Heart left ventricle (tissue), 16 donors: ENCODE measurements at places on chromosomes 7 and 10.

- peaks cover 71% of the 10 kb centered on the region for H3K4me1 ChIP-seq
- peak overlapping the region; percentile 79 for H3K27ac ChIP-seq
- H3K4me3 ChIP-seq: no peak overlapping the region
Measured at GRCh38 chr10:129952378-129953118, 11.5 kb downstream of the EBF3 start.

- H3K4me1 ChIP-seq: peaks cover 6% of the 10 kb centered on the region
- DNase-seq: no peak
- H3K36me3 ChIP-seq: peaks cover 40% of the 10 kb centered on the region
- H3K4me3 ChIP-seq: no peak overlapping the region
Measured at GRCh38 chr7:102456327-102456726, 8.3 kb downstream of the ALKBH4 start.

GRCh38 chr7:94414481-94414880 lies 19.8 kb downstream of the COL1A2 start:
- H3K27me3 ChIP-seq: no peaks in the 10 kb centered on the region
- H3K36me3 ChIP-seq: peaks cover 26% of the 10 kb centered on the region
- DNase-seq: no peak
- no peak overlapping the region for H3K4me3 ChIP-seq
- H3K27ac ChIP-seq: no peak overlapping the region

DNA sequence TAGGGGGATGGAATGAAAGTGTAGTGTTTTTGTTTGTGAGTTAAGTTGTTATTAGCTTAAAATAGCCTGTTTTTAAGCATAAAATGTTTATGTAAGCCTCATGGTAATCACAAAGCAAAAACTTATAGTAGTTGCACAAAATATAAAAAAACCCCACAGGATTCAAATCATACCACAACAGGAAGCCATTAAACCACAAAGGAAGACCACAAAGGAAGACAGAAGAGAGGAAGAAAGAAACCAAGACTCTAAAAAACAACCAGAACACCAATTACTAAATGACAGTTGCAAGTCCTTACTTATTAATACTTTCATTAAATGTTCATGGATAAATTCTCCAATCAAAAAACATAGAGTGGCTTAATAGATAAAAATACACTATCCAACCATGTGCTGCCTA lies 63.6 kb downstream of the ANKRD7 start:
- no peaks in the 10 kb centered on the region for H3K36me3 ChIP-seq
- no peaks in the 10 kb centered on the region for H3K4me1 ChIP-seq
- H3K4me3 ChIP-seq: no peak overlapping the region
- no peak for DNase-seq
- no peak overlapping the region for H3K27ac ChIP-seq

DNA sequence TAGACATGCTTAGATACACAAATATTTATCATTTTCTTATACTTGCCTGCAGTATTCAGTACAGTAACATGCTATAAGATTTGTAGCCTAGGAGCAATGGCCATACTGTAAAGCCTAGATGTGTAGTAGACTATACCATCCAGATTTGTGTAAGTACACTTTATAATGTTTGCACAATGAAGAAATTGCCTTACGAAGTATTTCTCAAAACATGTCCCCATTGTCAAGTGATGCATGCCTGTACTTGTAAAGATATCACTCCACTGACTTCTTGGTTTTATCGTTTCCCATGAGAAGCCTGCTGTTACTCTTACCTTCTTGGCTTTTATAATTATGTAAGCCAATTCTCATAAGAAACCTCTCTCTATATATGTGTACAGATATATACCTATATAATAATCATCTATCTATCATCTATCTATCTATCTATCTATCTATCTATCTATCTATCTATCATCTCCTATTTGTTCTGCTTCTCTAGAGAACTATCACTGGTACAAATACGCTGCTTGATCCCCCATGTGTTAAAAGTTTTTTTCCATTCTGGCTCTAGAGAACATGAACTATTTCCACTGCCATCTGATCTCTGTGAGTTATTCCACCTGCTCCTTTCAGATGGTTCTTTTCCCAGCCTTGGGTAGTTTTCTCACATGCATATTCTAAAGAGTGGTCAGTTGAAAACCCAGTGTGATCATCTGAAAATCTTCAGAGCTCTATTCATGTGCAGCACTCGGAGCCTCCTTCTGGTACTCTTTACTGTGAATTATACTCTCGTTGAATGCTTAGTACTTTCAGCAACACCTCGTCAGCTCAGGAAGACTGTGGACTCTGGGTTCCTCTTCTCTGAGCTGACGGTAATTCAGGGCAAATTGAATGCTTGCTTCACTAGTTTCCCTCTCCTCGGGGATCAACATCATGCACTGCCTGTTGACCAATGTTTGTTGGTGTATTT lies 14.5 kb upstream of the VCL start:
- no peak overlapping the region for H3K27ac ChIP-seq
- H3K4me1 ChIP-seq: peaks cover 6% of the 10 kb centered on the region
- no peak for DNase-seq
- H3K36me3 ChIP-seq: no peaks in the 10 kb centered on the region
- no peaks in the 10 kb centered on the region for H3K27me3 ChIP-seq
